ENCODE measurements at places on chromosomes 2 and 18.

- DNase-seq: no peak
Measured at GRCh38 chr18:1578505-1578904, 673.8 kb downstream of the ADCYAP1 start.

GRCh38 chr18:49007663-49008062 is 56.9 kb upstream of the SMAD7 start:
- no peak for DNase-seq

DNA sequence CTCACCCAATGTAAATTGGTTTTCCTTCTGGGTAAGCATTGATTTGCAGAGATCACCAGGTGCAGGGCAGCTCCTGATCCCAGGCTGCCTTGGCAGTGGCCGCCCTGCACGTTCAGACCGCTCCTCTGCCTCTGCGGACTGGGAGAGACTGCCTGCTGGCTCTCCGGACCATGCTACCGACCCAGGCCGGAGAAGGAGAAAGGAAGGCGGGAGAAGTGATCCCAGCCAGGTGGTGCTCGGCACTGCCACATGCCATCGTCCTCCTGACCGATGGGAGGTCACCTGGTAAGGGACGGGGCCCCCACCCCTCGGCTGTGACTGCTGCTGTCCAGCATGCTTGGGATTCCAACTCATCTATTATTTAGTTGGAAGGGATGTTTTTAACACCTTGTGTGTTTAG is 108.1 kb upstream of the POU3F3 start:
- no peak for DNase-seq

- no peak for DNase-seq
Measured at GRCh38 chr18:76982038-76982437, 150.5 kb downstream of the MBP start.

GRCh38 chr2:10410001-10410822 is 37.9 kb downstream of the ODC1 start:
- peak; percentile 75 for DNase-seq

- DNase-seq: peak; percentile 35
Measured at GRCh38 chr2:119455066-119455718, 23.5 kb downstream of the TMEM37 start.

Data from OCI-M1 (cell line).